ENCODE measurements at places on chromosomes 7 and 10.
A peak's percentile ranks its signal among the peaks of the same experiment; 100 is the strongest.

GRCh38 chr10:54125098-54125747 is 675.8 kb downstream of the PCDH15 start:
- no peak for DNase-seq

GRCh38 chr10:77554996-77555397 is 82.6 kb downstream of the KCNMA1 start:
- DNase-seq = no peak

DNA sequence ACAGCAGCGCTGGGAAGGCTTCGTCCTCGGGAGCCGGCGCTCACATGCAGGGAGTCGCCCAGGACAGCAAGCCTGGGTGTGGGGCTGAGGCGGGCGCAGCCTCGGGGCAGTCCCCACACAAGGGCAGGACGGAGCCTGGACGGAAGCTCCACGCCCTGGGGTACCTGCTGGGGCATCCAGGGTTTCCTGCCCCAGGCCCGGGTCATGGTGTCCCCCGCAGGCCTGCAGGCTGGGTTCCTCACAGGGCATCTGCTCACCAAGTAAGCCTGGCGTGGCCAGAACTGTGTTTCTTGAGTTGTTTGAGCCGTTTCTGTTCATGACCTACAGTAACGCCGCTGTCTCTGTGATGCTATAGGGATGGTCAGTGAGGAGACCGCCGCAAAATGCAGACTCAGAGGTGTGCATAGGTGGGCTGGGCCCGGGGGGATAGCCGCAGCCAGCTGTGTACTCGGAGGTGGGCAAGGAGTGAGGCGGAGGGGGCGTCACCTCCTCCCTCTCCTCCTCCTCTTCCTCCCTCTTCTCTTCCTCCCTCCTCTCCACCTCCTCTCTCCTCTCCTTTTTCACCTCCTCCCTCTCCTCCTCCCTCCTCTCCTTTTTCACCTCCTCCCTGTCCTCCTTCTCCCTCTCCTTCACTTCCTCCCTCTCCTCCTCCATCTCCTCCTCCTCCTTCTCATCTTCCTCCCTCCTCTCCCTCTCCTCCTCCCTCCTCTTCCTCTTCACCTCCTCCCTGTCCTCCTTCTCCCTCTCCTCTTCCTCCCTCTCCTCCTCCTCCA is 438.9 kb downstream of the DNAJB6 start:
- no peak for DNase-seq

DNA sequence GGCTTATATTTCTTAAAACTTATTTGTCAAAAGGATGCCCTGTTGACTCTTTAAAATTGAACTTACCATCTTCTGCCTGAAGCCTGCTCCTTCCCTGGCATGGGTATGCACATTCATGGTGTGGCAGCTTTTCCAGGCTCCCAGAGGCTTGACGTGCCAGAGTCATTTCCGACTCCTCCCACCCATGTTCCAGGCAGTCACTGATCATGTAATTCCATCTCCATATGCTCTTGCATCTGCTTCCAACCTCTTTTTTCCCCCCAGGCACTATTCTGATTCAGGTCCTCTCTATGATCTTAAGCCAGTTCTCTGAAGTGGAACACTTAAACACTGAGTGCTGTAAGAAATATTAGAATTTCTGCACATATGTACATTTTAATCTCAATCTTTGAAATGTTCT is 82.2 kb downstream of the CFAP58 start:
- no peak for DNase-seq

DNA sequence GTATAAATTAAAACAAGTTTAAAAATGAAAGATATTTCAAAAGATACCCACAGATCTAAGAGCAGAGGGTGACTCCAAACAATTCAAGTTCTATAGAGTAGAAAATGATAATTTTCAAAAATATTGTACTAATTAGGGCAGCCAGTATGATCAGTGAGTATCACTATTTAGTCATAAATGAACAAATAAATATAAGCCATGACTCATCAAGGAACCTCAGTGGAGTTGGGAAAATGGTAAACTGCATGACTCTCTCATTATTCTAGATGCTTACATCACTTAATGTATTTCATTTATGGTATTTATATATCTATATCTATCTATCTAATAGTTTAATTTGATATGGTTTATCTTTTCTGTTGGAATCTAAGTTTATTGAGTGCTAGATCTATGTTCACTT is 94.3 kb downstream of the THSD7A start:
- DNase-seq = no peak

- no peak for DNase-seq
These were observed 552 bp upstream of the ZNF365 start for GRCh38 chr10:62373639-62373994.

DNA sequence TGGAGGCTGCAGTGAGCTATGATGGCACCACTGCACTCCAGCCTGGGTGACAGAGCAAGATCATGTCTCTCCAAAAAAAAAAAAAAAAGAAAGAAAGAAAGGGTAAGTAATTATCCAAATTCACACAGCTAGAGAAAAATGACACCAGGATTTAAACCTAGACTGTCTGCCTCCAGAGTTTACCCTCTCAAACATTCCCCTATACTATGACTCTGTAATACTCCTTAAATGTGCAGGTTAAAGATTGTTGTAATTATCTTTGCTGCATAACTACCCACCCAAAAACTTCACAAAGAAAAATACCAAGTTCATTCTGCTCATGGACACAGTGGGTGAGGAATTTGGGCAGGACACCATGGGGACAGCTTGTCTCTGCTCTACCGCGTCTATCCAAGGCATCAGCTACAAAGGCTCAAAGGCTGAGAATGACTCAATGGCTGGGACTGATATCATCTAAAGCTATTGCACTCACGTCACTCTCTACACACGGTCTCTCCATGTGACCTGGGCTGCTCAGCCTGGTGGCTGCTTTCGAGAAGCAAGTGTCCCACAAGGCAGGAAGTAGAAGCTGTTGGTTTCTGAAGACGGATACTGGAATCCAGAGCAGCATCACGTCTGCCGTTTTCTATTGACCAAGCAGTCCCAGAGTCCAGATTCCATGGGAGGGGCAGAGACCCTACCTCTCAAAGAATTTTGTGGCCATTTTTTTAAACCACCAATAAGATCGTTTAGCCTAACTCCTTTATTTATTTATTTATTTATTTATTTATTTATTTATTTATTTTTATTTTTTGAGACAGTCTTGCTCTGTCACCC is 185.7 kb upstream of the AUTS2 start:
- DNase-seq = peak; percentile 6

DNA sequence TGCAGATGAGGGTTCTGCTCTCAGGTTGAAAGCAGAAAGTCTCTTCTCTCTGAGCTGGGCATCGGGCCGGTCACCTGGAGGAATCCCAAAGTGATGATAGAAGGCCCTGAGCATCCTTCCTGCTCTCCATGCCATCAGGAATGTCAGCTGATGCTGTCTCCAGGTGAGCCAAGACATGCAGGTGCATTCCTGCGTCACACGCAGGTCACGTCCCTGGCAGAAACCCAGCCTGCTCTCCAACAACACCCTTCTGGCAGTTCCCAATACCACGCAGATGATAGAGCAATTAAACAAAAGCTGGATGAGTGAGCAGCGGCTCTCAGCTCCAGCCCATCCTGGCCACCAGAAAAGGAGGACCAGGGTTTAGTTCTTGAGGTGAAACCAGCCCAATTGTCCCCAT is 6.9 kb upstream of the WIPI2 start:
- DNase-seq = no peak

DNA sequence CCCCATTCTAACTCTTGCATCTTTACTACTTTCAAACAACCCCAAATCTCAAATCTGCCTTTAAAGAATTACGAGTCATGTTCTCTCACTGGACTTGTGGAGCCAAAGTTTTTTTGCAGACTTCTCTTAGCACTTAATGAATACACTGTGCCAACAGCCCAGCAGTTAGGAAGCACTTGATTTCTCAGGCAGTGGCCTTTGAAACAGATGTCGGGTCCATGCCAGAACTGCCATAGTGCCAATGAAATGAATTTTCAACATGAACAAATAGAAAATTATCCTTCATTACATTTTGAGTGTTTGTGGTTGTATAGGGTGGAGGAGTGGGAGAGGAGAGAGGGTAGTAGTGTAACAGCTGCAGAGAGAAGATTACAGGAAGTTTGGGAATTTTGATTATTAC is 5.9 kb downstream of the BORCS7 start:
- no peak for DNase-seq

GRCh38 chr10:111916011-111916410 is 267.6 kb downstream of the GPAM start:
- DNase-seq = no peak

DNA sequence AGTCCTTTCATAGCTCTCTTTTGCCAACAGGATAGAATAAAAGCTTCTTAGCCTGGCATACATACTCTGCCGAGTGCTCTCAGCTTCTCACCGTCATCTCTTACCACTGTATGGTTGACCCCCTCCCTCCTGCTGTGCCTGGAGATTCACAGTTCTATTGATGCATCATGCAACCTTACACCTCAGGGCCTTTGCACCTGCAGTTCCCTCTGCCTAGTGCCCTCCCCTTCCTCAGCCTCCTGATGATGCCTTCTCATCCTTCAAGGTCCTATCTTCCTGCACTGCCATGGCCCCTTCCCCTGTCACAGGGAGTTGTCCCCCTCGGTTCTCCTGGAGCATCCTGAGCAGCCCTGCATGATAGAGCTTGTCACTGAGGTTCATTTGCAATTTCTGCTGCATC is 81.5 kb downstream of the CDH23 start:
- DNase-seq = no peak

- no peak for DNase-seq
These were observed 1.4 kb downstream of the ZNF282 start for GRCh38 chr7:149196705-149197171.

DNA sequence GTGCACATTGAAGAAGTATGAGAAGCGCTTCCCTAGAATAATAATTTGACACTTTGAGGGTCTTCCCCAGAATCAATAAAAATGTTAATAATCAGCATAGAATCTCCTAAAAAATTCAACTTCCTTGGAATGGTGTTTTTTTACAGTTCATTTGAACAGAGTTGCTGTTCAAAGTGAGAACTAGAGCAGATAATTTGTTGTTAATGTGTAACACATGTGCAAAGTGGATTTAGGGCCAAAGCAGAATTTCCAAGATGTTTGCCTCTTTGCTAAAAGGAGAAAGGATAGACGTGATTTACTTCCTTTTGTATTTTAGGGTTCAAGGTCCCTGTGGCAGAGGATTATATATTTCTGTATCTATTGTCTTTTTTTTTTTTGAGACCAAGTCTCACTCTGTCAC is 73.8 kb downstream of the ZNF277 start:
- DNase-seq = no peak

Measured in stimulated activated CD4-positive, alpha-beta T cell treated with anti-CD3 and anti-CD28 coated beads, Interleukin-12 subunit alpha, Interleukin-12 subunit beta, amount 100 ng/mL, for 48 hours (primary cell).